ENCODE measurements at places on chromosomes 7 and 10. TPM values are rescaled to one million over a fixed set of nuclear protein-coding genes. Genes with fewer than 3 reads are reported as not detected.

MORN4 gene
- 19.6 TPM for total RNA-seq

LRRC18 gene
- total RNA-seq = not detected

GIMAP2 gene
- 3.1 TPM for total RNA-seq

GRID2IP gene
- 3.5 TPM for total RNA-seq

ADCYAP1R1 gene
- total RNA-seq = 56.7 TPM

LRRD1 gene
- total RNA-seq = 1.7 TPM

CLCN1 gene
- not detected for total RNA-seq

PNLIP gene
- not detected for total RNA-seq
